Thoracic aorta (tissue), 2 donors: ENCODE measurements at places on chromosomes 2 and 18. TPM values are rescaled to one million over a fixed set of nuclear protein-coding genes. Genes with fewer than 3 reads are reported as not detected.

GRCh38 chr2:158677542-158677941 lies 117.6 kb upstream of the DAPL1 start:
- no peak for DNase-seq
- H3K4me1 ChIP-seq, result no peaks in the 10 kb centered on the region
- H3K36me3 ChIP-seq, result peaks cover 24% of the 10 kb centered on the region
- H3K27me3 ChIP-seq, result no peaks in the 10 kb centered on the region
- no peak overlapping the region for H3K4me3 ChIP-seq
- H3K27ac ChIP-seq, result no peak overlapping the region

- H3K27ac ChIP-seq, result no peak overlapping the region
- no peak for DNase-seq
- no peaks in the 10 kb centered on the region for H3K27me3 ChIP-seq
- H3K36me3 ChIP-seq, result no peaks in the 10 kb centered on the region
- no peak overlapping the region for H3K4me3 ChIP-seq
Measured at GRCh38 chr2:83782122-83782521, 677.0 kb downstream of the SUCLG1 start.

DNA sequence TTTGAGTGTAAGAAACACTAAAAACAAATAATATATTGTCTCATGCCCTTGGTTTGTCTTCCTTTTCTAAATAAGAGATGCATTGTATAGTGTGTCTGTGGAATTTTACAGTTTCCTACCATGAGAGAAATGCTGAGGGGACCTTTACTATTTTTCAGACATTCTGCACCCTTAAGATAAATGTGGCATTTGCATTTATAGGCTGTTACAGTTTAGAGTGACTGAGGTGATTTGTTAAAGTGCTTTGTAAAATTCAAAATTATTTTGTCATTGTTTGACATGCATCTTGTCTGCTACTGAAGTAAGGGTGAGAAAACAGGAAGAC lies 78.9 kb upstream of the ZSWIM2 start:
- no peak overlapping the region for H3K27ac ChIP-seq
- H3K27me3 ChIP-seq, result no peaks in the 10 kb centered on the region
- no peaks in the 10 kb centered on the region for H3K36me3 ChIP-seq
- H3K4me3 ChIP-seq, result no peak overlapping the region
- H3K4me1 ChIP-seq, result no peaks in the 10 kb centered on the region

- no peak overlapping the region for H3K4me3 ChIP-seq
- H3K27ac ChIP-seq, result no peak overlapping the region
- no peaks in the 10 kb centered on the region for H3K27me3 ChIP-seq
- no peak for DNase-seq
Measured at GRCh38 chr2:18924886-18925285, 335.5 kb upstream of the NT5C1B start.

- no peaks in the 10 kb centered on the region for H3K36me3 ChIP-seq
- peaks cover 5% of the 10 kb centered on the region for H3K4me1 ChIP-seq
- DNase-seq, result no peak
Measured at GRCh38 chr2:102486941-102487702, 14.1 kb downstream of the SLC9A4 start.

- H3K4me3 ChIP-seq, result no peak overlapping the region
- H3K27me3 ChIP-seq, result no peaks in the 10 kb centered on the region
- H3K36me3 ChIP-seq, result no peaks in the 10 kb centered on the region
- DNase-seq, result no peak
Measured at GRCh38 chr2:108607706-108608301, 73.5 kb downstream of the LIMS1 start.

GRCh38 chr2:24899361-24899910 lies 20.6 kb downstream of the ADCY3 start:
- no peaks in the 10 kb centered on the region for H3K27me3 ChIP-seq
- peaks cover 3% of the 10 kb centered on the region for H3K36me3 ChIP-seq
- H3K4me3 ChIP-seq, result no peak overlapping the region
- DNase-seq, result no peak

DNA sequence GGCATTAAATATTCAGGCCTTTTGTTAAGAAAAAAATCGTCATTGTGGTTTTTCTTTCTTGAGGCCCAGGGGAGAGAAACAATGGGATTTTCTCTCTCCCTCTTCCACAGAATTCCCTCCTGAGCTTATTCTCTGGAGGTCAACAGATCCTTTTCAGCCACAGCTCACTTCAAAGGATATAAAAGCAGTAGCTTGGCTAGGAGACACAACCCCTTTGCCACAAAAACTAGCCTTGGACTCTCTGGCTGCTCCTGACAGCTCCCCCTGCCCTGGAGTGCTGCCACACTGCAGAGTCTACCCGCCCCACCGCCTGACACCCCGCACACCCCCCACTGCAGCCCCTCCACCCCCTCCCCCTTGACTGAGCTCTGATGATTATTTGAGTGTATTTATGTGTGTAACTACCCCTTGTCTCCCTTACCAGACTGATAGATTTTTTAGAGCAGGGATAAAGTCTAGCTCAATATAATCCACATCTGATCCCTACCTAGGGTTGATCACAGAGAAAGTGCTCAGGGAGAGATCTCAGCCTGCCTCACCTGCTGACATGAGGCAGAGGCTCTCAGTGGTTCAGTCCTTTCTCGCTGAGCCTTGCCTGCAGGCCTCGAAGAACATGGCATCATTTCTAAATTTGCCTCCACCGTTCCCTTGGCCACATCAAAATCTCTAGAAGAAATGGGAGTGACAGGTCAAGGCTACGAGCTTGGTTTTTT lies 132.2 kb upstream of the SP5 start:
- no peaks in the 10 kb centered on the region for H3K36me3 ChIP-seq
- H3K4me1 ChIP-seq, result no peaks in the 10 kb centered on the region
- DNase-seq, result no peak

GRCh38 chr2:71078624-71079023 lies 10.2 kb downstream of the NAGK start:
- DNase-seq, result no peak
- H3K4me3 ChIP-seq, result no peak overlapping the region
- no peaks in the 10 kb centered on the region for H3K4me1 ChIP-seq
- H3K27ac ChIP-seq, result no peak overlapping the region
- H3K27me3 ChIP-seq, result no peaks in the 10 kb centered on the region

DNA sequence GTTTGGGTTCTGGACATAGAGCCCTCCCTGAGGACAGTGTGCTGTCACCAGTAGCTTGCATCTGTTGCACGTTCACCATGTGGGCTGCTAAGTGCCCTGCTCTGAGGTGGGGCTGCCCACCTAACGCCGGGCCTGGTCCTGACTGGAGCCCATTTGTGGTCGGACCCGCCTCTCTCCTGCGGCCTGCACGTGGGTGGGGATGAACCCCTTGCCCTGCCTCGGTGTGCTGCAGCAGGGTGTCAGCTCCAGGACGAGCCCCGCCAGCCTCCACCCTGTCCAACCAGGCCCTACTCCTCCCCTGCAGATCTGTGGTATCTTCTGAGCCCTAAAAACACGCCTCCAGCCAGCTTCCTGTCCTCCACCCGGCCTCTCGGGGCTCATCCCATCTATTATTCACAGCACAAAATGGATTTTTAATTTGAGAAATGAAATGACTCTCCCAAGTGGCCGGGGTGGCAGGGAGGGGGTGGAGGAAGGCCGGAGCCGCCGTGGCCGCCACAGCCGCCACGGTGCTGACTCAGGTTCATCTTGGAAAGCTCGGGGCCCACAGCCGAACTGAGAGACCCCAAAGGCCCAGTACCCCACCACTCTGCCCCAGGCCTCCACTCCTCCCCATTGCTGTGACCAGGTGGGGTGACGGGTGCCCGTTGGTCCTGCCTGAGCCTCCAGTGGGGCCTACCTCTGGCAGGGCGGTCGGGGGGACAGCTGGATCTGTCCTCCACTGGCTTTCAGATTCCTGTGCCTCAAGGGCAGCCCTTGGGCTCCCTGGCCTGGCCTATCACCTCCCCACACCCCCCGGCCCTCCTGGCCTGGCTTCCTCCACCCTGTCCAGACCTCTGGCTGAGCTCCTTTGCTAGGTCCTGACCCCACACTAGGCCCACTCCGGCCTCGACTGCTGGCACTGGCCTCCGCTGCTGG lies 2.8 kb upstream of the ECEL1 start:
- no peak overlapping the region for H3K27ac ChIP-seq
- no peak for DNase-seq
- H3K27me3 ChIP-seq, result peaks cover 3% of the 10 kb centered on the region
- H3K4me3 ChIP-seq, result no peak overlapping the region
- H3K36me3 ChIP-seq, result no peaks in the 10 kb centered on the region

DNA sequence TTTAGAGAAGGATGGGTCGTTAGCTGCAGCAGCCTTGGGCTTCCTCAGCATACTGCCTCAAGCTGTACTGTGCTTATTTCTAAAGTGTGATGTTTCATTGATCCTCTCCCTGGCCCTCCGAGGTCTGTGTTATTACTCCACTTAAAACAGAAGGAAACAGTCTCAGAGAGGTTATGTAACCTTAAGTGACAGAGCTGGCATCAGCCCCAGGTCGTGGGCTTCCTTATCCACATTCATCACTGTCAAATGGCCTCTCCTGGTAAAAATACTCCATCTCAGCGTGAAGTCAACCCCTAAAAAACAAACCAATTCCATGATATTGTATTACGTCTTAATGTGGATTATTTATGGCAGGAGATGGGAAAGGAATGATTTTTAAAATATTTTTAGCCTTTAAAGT lies 153.3 kb upstream of the NOSTRIN start:
- H3K36me3 ChIP-seq, result no peaks in the 10 kb centered on the region
- H3K4me3 ChIP-seq, result no peak overlapping the region
- no peaks in the 10 kb centered on the region for H3K27me3 ChIP-seq
- no peak for DNase-seq
- H3K4me1 ChIP-seq, result peaks cover 31% of the 10 kb centered on the region

DNA sequence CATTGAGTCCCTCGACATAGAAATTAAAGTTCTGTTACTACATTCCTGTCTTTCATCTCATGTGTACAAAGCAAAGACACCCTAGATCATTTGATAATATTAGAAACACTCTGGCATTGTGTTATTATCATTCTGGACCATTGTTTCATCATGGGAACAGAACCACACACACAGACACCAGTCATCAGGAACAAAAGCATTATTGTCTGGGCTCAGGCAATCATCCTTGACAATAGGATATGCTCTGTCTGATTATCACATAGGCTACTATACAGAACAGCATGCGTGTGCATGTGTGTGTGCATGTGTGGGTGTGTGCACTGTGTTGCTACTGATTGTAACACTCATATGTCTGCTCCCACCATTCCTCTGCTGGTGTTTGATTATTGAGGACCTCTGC lies 242.5 kb downstream of the SH3BP4 start:
- H3K4me3 ChIP-seq, result no peak overlapping the region
- no peak overlapping the region for H3K27ac ChIP-seq

GRCh38 chr2:29192526-29192925 lies 77.3 kb downstream of the CLIP4 start:
- no peaks in the 10 kb centered on the region for H3K27me3 ChIP-seq
- no peaks in the 10 kb centered on the region for H3K36me3 ChIP-seq
- no peak overlapping the region for H3K4me3 ChIP-seq
- DNase-seq, result no peak

- DNase-seq, result no peak
- H3K4me3 ChIP-seq, result no peak overlapping the region
- no peaks in the 10 kb centered on the region for H3K27me3 ChIP-seq
- no peaks in the 10 kb centered on the region for H3K4me1 ChIP-seq
Measured at GRCh38 chr2:240502430-240503121, 55.2 kb downstream of the ANKMY1 start.

GRCh38 chr2:60554646-60555065 lies 1.2 kb upstream of the BCL11A start:
- peak overlapping the region; percentile 93 for H3K4me3 ChIP-seq
- peaks cover 53% of the 10 kb centered on the region for H3K4me1 ChIP-seq
- H3K36me3 ChIP-seq, result no peaks in the 10 kb centered on the region
- H3K27ac ChIP-seq, result no peak overlapping the region

- H3K27ac ChIP-seq, result no peak overlapping the region
- H3K4me1 ChIP-seq, result peaks cover 23% of the 10 kb centered on the region
- H3K4me3 ChIP-seq, result peak overlapping the region; percentile 35
- H3K27me3 ChIP-seq, result no peaks in the 10 kb centered on the region
- no peak for DNase-seq
Measured at GRCh38 chr2:212548455-212548819, 9.8 kb upstream of the ERBB4 start.

DNA sequence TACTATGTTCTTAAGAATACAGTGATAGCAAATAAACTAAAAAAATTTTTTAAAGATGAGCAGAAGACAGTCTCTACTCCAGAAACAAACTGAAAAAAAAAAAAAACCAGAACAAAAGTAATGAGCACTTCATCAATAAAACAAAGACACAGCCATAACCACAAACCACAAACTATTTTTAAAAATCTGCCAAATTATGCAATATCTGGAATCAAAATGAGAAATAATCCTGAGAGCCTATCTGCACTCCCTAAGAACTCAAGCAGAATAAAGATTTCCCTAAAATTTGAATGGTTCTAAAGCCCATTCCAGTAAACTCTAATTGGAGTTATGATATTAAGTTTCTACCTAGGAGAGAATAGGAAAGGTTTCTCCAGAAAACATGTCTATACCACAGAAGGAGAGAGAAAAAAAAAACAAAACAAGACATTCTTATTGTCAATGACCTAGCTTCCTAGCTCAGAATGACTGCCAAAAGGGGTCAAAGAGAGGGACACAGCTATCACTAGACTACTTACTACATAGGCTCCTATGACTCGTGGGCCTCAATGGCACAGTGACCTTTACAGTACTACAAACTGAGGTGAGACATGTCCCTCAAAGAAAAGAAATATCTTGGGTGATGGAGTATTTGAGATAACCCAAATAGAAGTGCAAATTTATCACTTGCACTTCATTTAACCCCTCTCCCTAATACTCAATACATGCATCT lies 262.8 kb downstream of the ZEB2 start:
- no peaks in the 10 kb centered on the region for H3K27me3 ChIP-seq
- no peaks in the 10 kb centered on the region for H3K4me1 ChIP-seq
- no peak overlapping the region for H3K4me3 ChIP-seq
- H3K27ac ChIP-seq, result no peak overlapping the region
- DNase-seq, result no peak
- no peaks in the 10 kb centered on the region for H3K36me3 ChIP-seq

GRCh38 chr2:228373191-228373590 lies 191.7 kb upstream of the SPHKAP start:
- H3K27ac ChIP-seq, result no peak overlapping the region
- DNase-seq, result no peak
- H3K4me3 ChIP-seq, result no peak overlapping the region
- no peaks in the 10 kb centered on the region for H3K36me3 ChIP-seq
- peaks cover 7% of the 10 kb centered on the region for H3K4me1 ChIP-seq

GRCh38 chr18:1012775-1013174 lies 108.1 kb downstream of the ADCYAP1 start:
- no peak overlapping the region for H3K27ac ChIP-seq
- H3K4me3 ChIP-seq, result no peak overlapping the region
- H3K36me3 ChIP-seq, result no peaks in the 10 kb centered on the region
- DNase-seq, result no peak
- no peaks in the 10 kb centered on the region for H3K27me3 ChIP-seq
- H3K4me1 ChIP-seq, result peaks cover 21% of the 10 kb centered on the region

RESP18 gene
- total RNA-seq, result not detected

NAT8 gene
- total RNA-seq, result not detected

INPP1 gene
- total RNA-seq, result 13.0 TPM

SOX11 gene
- not detected for total RNA-seq

KCNG2 gene
- 1.5 TPM for total RNA-seq

FBXO36 gene
- 1.7 TPM for total RNA-seq

FSHR gene
- not detected for total RNA-seq
